ENCODE measurements at places on chromosomes 11 and 22.

DNA sequence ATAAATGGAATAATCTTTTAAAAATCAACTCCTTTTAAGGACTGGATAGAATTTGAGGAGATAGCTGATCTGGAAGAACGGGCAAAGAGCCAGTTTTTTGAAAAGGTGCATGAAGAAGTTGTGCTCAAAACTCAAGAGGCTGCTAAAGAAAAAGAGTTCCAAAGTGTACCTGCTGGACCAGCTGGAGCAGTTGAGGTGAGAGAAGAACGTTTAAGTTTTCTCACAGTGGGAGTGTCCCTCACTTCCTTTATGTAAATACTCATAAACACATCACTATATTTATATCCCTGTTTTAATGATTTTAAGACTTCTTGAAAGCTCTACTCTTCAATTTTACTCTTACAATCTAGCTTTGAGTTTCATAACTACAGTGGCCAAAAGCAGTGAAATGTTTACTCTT is 11.7 kb upstream of the ANKRD42 start:
- H3K4me3 ChIP-seq = no peak overlapping the region
- no peaks in the 10 kb centered on the region for H3K27me3 ChIP-seq
- no peak overlapping the region for H3K27ac ChIP-seq
- DNase-seq = no peak
- peaks cover 63% of the 10 kb centered on the region for H3K36me3 ChIP-seq
- no peaks in the 10 kb centered on the region for H3K4me1 ChIP-seq

GRCh38 chr11:8039530-8040260 is 41.3 kb upstream of the TUB start:
- no peak overlapping the region for H3K27ac ChIP-seq
- no peak overlapping the region for H3K4me3 ChIP-seq
- H3K36me3 ChIP-seq = no peaks in the 10 kb centered on the region
- no peak for DNase-seq
- peaks cover 44% of the 10 kb centered on the region for H3K27me3 ChIP-seq

DNA sequence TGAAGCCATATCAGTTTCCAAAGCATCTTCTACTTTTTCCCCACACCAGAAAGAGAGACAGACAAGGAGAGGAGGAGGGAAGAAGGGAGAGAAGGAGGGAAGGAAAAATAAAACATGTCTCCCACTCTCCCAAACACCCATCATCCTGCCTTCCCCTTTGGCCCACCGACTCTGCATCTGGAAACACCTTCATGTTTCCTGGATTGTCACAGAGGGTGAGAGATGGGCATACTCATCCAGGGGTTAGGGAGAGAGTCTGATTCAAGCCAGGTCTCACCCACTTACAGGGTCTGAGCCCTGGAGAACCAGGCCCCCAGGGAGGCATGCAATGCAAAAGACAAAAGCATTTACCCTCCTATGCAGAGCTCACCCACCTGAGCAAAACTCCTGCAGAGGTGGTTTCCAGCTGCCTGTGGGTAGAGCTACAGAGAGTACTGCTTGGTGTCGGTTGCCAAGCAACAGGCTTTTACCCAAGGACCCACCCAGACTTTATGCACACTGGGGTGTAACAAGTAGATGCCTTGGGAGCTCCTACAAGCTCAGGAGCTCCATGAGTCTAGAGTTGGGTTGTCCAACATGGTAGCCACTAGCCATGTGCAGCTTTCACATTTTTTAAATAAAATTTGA is 33.4 kb downstream of the MN1 start:
- peaks cover 11% of the 10 kb centered on the region for H3K4me1 ChIP-seq
- H3K4me3 ChIP-seq = no peak overlapping the region
- H3K27me3 ChIP-seq = peaks cover 26% of the 10 kb centered on the region
- no peak overlapping the region for H3K27ac ChIP-seq
- no peak for DNase-seq
- H3K36me3 ChIP-seq = peaks cover 28% of the 10 kb centered on the region

- no peak for DNase-seq
- peaks cover 4% of the 10 kb centered on the region for H3K36me3 ChIP-seq
- H3K4me3 ChIP-seq = no peak overlapping the region
- peak overlapping the region; percentile 42 for H3K27ac ChIP-seq
These were observed 1001.1 kb downstream of the BRD1 start for GRCh38 chr22:48826546-48826945.

- H3K36me3 ChIP-seq = no peaks in the 10 kb centered on the region
- H3K27me3 ChIP-seq = peaks cover 7% of the 10 kb centered on the region
- peaks cover 25% of the 10 kb centered on the region for H3K4me1 ChIP-seq
- H3K4me3 ChIP-seq = no peak overlapping the region
- H3K27ac ChIP-seq = no peak overlapping the region
These were observed 192.2 kb upstream of the BLID start for GRCh38 chr11:122308226-122308625.

All from nephron progenitor cell (in vitro differentiated cells).